NCI-H1436 (cell line): ENCODE measurements at places on chromosomes 5 and 9.

DNA sequence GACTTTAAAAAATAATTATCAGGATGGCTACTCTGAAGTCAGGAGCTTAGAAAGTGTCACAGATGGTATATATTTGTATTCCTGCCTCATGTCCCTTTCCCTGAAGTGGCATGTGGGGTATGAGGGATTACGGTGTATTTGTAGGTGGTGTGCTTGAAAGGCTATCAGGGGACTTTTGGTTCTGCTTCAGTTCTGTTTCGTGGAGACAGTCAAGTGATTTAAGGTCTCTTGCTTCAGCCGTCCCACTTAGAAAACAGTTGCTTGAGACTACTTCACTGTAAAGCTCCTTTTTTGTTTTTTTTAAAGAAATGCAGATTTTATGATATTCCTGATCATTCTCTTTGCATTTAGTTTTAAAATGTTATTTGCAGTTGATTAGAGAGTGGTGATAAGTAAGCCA is 18.3 kb downstream of the PARP8 start:
- DNase-seq = no peak

- DNase-seq = no peak
These were observed 89.0 kb downstream of the MARCHF3 start for GRCh38 chr5:126941403-126941802.

GRCh38 chr5:14915291-14915952 is 43.8 kb upstream of the ANKH start:
- DNase-seq = no peak

DNA sequence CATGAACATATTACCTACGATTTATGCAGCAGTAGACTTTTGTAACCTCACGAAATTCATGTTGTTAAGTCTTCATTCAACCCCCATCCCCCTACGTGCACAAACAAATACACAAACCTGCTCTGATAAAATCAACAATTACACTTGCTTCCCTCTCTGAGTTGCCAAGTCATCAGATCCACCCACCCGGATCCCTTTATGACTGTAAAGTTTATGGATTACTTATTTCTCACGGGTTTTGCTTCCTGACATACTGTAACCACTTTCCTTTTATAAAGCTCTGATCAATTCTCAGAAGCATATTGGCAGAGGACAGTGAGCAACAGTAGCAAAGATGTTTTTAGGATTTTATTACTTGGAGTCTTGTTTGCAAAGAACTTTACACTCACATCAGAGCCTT is 70.5 kb downstream of the MLLT3 start:
- DNase-seq = no peak

- DNase-seq = no peak
These were observed 33.9 kb upstream of the SH3PXD2B start for GRCh38 chr5:172488221-172488620.

DNA sequence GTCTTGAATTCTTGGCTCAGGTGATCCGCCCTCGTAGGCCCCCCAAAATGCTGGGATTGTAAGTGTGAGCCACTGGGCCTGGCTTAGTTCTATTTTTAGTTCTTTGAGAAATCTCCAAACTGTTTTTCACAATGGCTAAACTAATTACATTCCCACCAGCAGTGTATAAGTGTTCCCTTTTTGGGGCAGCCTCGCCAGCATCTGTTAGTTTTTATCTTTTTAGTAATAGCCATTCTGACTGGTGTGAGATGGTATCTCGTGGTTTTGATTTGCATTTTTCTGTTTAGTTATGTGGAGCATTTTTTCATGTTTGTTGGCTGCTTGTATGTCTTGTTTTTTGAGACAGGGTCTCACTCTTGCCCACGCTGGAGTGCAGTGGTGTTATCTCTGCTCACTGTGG is 28.2 kb downstream of the CNOT6 start:
- DNase-seq = no peak

DNA sequence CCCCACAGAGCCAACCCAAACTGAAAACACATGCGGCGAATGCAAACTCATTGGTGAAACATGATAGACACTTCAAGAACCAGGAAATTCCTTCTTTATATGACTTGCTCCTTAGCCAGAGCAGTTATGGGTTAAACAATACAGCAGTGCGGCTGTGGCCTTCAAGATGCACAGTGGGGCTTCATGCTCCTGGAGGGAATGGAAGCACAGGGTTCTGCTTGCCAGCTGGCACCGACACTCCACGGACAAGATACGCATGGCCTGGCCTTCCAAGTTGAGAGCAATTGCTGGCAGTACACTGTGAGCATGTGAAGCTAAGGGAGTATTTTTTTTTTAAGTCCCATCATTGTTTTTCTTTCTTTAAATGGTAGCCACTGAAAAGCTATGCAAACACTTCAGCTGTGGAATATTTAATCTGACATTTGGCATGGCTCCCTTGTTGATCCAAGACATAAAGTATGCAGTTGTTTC is 451.6 kb upstream of the CD180 start:
- peak; percentile 1 for DNase-seq

GRCh38 chr5:129904102-129904666 is at the start of gene CHSY3:
TSS of gene CHSY3 (plus strand) at chr5:129904465.
- DNase-seq = peak; percentile 53

DNA sequence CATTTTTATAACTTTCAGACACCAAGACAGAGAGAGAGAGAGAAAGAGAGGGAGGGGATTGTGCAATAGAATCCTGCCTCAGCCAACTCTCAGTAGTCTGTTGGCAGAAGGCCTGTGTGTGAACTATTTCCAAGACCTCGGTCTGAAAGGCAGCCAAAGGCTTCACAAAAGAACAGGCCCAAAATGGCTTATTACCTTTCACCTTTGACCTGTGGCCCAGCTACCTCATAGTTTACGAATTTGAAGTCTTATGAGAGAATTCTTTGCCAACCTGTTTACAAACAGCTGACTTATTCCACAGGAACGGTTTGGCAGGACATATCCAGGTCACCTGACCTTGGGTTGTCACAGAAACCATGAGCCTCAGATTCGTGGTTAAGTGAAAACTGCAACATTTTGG is 48.6 kb downstream of the NR2F1-AS1 start:
- no peak for DNase-seq

DNA sequence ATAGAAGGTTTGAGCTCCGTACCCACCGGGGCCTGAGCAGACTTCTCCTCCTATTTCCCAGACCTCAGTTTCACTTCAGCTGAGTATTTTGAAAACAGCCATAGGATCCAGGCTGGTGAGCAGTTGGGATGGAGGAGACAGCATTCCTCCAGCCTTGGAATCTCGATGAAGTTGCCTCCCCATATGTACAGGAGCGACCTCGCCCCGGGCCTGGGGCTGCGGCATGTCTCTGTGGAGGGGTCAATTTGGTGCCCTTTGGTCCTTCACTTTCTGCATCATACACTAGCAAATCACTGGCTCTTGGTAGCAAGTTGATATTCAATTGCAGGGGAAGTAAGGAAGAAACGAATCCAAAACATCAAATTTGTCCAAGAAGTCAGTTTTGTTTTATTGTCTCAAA is 402.0 kb upstream of the IRX4 start:
- no peak for DNase-seq

- DNase-seq = no peak
These were observed 45.8 kb upstream of the GRAMD2B start for GRCh38 chr5:126377424-126377823.

- no peak for DNase-seq
These were observed 34.0 kb downstream of the CDC42SE2 start for GRCh38 chr5:131297886-131298285.

GRCh38 chr5:88691230-88691582 is 191.8 kb downstream of the MEF2C start:
- no peak for DNase-seq

- DNase-seq = no peak
These were observed 7.5 kb downstream of the RASGRF2 start for GRCh38 chr5:80967500-80968181.

- DNase-seq = no peak
These were observed 55.5 kb upstream of the CDKN2AIPNL start for GRCh38 chr5:134467231-134467630.

GRCh38 chr9:92917176-92917800 is 30.0 kb upstream of the FGD3 start:
- no peak for DNase-seq

- DNase-seq = no peak
These were observed 13.8 kb downstream of the GABBR2 start for GRCh38 chr9:98694943-98695342.

- peak; percentile 43 for DNase-seq
These were observed 69.6 kb upstream of the SLC30A5 start for GRCh38 chr5:69024241-69024651.

GRCh38 chr9:70490478-70490877 is 76.0 kb upstream of the KLF9 start:
- no peak for DNase-seq

GRCh38 chr9:128411364-128412119 is 9.1 kb upstream of the CERCAM start:
- DNase-seq = no peak

- DNase-seq = no peak
These were observed 49.2 kb upstream of the ERCC6L2 start for GRCh38 chr9:95826183-95826838.

DNA sequence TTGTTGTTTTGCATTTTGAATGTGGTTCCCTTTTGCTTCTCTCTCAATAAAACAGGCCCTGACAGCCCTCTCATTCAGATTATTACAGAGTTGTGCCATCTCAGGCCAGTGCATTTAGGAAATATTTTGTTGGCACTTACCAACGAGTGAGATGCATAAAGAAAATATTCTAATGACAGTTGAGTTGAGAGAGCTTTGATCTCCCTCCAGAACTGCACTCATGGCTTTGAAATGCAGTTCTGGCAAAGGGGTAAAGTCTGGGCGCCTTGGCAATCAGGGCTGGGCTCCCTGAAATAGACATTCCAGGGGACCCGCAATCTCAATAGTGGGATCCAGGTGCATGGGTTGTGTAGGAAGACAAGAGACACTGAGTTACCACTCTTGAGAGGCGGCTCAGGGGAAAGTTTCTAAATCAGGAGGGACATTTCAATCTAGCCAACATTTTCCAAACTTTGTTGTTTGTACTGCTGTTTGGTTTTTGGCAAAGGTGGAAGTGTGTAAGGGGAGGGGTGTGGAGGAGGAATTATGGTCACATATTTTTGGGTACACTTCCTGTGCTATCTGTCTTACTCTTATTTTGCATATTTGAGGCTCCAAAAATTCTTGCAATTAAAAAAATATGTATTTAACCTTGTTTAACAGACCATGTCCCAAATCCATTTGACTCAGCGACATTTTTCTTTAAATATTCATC is 48.8 kb downstream of the PAPPA start:
- DNase-seq = no peak

DNA sequence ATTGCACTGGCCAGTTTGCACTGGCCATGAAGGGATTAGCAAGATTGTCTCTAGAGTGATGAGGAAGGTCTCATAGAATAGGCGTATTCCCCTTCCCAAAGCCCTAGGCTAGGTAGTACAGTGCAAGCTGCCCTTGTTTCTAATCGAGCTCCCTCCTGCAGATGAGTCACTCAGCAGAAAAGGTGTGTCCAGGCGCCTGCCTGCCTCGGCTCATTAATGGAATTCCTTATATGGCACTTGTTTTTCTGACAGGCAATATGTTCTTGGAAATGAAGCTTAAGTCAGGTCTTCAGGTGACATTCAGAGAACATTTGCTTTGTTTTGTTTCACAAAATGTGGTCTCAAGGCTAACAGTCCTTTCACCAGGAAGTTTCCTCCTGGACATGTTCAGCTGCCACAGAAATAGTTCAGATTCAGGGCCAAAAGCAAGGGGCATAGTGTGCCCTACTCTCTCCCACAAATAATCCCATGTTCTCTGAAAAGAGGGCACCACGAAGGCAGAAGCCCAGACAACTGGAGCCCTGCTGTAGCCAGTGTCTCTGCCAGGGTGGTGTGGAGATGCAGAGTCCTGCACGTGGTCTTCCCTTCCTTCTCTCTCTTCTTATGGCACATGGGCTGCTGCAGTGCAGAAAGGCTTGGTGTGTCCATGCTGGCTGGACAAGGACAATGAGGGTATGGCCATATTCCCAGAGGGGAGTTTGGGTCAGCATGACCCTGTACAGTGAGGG is 281.1 kb upstream of the MAP3K1 start:
- no peak for DNase-seq

DNA sequence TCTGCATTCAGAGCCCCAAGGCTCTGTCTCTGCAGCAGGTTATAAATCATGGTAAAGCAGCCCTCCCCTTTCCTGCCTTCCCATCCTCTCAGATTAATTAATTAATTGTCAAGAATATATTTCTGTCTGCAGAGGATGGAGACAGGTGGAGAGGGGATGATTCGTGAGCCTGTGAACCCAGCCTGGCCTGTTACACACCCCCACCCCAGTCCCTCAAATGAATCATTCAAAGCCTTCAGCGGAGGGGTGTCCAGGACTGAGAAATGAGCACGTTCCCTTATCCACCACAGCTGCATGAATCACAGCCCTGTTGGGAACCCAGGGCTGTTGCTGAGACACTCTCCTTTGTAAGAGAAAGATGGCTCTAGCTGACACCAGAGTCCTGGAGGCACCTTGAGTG is 56.0 kb downstream of the NIPAL4 start:
- DNase-seq = no peak

GRCh38 chr9:137375321-137376058 is 47.5 kb downstream of the EXD3 start:
- DNase-seq = no peak

DNA sequence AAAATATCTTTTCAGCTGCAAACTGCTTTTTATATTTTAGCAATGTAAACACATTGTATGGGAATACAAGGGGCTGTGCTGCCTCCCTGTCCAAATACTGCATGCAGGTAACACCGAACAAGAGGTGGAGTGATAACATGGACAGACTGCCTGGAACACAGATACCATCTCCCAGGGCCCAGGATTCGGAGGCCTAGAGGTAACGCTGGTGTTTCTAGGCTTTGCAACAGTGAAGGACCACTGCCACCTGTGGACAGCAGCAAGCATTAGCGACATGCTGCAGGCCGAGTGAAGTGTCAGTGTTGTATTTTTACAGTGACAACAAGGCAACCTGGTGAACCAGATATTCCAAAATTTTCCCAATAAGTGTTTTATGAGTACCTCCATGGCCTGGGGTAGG is 379.1 kb downstream of the DMRT2 start:
- no peak for DNase-seq

DNA sequence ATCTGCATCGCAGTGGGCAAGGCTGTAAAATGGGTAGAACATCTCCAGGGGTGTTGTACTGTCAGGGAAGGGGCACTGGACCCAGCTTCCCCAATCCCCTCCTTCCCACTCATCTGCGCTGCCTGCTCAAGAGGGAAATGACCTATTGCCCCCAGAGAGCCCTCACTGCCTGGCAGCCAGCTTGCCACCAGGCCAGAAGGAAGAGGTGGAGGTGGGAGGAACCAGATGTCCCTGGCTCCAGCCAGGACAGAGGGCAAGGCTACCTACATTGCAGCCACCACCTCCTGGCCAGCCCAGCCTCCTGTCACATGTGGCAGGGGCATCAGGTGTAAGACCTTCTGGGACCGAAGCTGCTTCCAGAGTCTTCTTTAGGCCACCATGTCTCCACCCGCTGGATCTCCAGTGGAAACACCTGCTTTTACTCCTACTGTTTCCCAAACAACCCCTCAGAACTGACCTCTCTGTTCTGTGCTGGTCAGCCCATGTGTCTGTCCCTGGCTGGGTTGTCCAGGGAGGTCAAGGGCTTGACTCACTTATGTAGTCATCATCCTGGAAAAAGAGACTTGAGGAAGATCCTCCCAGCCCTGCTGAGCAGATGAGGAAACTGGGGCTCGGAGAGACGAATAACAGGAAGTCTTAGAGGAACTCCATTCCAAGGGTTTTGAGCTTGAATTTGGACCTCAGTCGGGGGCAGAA is 42.3 kb downstream of the JADE2 start:
- DNase-seq = no peak

GRCh38 chr9:35000535-35001284 is 11.2 kb downstream of the DNAJB5 start:
- DNase-seq = no peak
